ENCODE measurements at places on chromosomes 4 and X.

DNA sequence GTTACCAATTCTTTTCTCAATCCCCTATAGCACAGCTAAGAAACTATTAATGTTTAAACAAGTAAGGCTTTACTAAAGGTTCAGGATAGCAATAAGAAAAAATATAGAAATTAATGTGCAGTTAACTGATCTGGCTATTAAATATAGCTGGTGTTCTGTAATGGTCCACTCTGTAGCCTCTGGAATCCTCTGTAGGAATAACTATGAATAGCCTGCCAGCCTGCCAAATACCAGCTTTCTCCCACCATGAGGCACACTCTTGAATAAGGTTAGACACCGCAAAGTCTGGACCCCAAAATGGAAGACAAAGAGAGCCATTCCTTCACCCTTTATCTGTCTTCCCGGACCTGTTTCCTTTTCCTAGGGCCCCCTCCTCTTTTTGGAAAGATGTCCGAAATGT is 30.6 kb downstream of the CEP44 start:
- DNase-seq: no peak

DNA sequence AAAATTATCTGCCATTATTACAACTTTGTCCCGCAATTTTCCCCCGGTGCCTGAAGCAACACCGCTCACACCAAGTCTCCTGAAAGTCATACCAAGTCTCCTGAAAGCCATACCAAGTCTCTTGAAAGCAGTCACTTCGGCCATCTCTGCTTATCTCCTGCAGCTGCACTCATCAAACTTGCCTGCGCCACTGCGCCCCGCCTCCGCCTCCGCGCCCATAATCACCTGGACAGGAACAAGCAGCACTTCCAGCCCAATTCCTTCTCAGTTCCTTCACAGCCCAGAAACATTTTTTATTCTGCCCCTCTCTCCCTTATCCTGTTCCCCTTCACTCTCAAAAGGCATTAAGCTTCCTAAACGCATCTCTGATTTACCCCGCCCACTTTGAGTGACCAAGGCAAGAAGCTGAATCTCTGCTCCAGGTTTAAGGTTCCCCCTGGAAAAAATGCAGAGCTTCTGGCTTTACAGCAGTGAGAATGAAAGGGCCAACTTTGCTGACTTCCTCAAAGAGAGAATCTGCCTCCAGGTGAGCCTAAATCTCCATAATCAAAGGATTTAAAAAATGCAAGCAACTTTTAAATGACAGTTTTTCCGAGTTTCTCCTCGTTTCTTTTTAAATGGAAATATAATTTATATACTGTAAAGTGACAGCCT is 7.7 kb downstream of the GPR50 start:
- DNase-seq: no peak

DNA sequence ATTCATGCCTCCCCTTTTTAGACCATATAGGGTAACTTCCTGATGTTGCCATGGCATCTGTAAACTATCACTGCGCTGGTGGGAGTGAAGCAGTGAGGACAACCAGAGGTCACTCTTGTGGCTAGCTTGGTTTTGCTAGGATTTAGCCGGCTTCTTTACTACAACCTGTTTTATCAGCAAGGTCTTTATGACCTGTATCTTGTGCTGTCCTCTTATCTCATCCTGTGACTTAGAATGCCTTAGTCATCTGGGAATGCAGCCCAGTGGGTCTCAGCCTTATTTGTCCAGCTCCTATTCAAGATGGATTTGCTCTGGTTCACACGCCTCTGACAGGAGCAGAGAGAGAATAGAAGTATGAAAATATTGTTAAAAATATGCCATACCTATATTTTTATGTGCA is 355.7 kb downstream of the ADGRL3 start:
- DNase-seq: peak; percentile 4

- no peak for DNase-seq
These were observed 25.0 kb upstream of the DGKK start for GRCh38 chrX:50495616-50496015.

GRCh38 chr4:38752941-38753806 is 29.6 kb downstream of the TLR10 start:
- no peak for DNase-seq

DNA sequence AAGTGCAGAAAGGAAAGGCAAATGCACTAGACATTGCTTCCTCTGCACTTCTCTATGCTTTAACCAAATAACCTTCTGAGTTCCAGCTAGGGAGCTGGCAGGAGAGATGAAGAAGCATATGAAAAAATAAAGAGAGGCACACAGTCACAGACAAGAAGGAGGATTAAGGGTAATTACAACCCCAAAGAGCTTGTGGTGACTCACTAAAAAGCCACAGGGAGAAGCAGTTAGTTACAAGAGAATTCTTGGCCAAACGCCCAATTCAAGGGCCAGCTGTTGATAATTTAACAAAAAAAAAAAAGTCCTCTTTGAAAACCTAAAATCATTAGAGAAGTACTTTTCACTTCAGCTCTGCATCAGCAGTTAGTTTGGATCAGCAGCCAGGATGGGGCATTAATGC is 478.0 kb downstream of the KCNIP4 start:
- no peak for DNase-seq

DNA sequence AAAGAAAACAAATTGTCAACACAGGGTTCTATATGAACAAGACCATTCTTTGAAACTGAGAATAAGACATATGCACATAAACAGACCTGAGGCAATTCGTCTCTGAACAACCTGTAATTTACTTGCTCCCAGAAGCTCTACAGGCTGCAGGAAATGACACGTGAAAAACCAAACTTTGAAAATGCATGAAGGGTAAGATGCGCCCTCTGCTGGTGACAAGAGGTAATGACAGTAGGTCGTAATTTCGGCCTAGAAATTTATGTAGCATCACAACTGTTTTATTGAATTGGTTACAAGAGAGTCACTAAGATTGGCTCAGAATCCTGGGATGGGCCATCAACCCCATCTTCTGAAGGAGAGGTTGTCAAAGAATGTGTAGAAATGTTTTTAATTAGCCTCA is 276.5 kb downstream of the PPP4R3C start:
- DNase-seq: no peak

DNA sequence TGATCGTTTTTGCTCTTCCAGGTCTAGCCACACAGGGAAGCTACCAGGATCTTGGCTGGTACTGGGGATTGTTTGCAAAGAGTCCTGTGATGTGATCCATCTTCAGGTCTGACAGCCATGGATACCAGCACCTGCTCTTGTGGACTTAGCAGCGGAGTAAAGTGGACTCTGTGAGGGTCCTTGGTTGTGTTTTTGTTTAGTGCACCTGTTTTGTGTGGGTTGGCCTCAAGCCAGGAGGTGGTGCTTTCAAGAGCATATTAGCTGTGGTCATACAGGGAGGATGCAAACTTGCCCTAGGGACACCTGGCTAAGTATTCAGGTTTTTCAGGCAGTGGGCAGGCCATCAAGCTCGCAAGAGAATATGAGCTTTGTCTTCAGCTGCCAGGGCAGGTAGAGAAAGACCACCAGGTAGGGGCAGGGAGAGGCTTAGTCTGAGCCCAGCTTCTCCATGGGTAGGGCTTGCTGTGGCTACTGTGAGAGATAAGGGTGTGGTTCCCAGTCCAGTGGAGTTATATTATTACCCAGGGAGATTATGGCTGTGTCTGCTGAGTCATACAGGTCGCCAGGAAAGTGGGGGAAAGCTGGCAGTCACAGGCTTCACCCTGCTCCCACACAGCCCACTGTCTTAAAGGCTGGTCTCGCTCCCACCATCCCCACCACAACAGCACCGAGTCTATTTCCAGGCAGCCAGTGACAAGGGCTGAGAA is 293.7 kb downstream of the PCDH18 start:
- no peak for DNase-seq

DNA sequence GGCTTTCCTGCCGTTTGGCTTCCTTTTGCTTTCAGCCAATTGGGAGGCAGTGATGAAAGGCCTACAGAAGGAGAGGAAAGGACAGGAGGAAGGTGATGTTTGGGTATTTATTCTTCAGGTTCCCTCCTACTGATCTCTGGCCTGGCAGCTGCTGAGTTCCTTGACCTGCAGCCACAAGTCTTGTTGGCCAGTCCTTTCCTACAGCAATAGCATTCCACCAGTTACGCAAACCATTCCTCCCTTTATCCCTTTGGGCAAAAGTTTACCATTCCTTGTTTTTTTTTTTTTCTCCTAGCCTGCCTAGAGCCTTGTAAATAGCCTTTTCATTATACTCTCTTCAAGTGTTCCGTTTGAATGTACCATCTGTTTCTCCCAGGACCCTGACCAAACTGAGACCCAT is 198.1 kb upstream of the FTHL17 start:
- DNase-seq: no peak

DNA sequence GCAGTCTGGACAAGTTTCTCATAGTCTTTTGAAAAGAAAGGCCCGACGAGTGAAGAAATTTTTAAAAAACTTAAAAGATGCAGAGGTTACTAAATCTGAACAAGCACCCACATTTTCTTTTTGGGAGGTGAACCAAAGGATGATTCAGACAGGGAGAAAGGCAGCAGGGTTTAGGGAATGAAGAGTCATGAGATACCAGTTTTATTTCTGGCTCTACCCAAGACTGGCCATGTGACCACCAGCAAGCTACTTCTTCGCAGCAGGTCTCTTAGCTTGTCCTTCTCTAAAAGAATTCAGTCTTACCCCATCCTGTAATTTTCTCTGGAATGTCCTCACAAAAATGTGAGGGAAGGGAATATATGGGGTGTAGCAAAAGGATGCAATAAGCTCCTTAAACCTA is 37.6 kb downstream of the AMOT start:
- DNase-seq: no peak

All from LNCaP clone FGC (cell line).